ENCODE measurements at places on chromosomes 11 and 22. TPM values are rescaled to one million over a fixed set of nuclear protein-coding genes. Genes with fewer than 3 reads are reported as not detected.

DNA sequence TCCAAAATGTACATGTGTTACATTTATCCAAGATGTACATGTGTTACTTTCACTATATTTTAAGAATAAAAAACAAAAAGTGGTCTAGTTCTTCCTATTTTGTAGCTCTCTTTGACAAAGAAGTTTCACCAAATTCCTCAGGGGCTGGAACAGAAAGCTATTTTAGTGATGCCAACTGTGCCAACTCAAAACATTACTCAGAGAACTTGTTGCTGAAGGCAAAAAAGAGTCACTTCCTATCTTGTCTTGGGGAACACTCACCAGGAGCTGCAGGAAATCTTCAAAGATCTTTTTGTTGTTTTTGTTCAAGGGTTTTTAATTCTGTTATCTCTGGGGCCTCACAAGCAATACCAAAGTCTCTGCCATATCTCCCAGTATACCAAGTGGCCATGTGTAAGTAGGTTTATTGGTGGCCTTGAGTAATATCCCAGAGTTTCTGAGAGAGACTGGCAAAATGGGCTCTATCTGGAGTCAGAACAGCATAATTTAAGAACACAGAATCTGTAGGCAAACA lies 13.6 kb upstream of the EED start:
- no peaks in the 10 kb centered on the region for H3K36me3 ChIP-seq
- H3K4me3 ChIP-seq = no peak overlapping the region
- H3K27me3 ChIP-seq = no peaks in the 10 kb centered on the region
- no peak overlapping the region for H3K27ac ChIP-seq

GRCh38 chr22:32754413-32755041 lies 47.0 kb upstream of the TIMP3 start:
- DNase-seq = peak; percentile 65
- H3K27me3 ChIP-seq = no peaks in the 10 kb centered on the region
- H3K4me3 ChIP-seq = no peak overlapping the region
- no peaks in the 10 kb centered on the region for H3K36me3 ChIP-seq
- peaks cover 23% of the 10 kb centered on the region for H3K4me1 ChIP-seq

DNA sequence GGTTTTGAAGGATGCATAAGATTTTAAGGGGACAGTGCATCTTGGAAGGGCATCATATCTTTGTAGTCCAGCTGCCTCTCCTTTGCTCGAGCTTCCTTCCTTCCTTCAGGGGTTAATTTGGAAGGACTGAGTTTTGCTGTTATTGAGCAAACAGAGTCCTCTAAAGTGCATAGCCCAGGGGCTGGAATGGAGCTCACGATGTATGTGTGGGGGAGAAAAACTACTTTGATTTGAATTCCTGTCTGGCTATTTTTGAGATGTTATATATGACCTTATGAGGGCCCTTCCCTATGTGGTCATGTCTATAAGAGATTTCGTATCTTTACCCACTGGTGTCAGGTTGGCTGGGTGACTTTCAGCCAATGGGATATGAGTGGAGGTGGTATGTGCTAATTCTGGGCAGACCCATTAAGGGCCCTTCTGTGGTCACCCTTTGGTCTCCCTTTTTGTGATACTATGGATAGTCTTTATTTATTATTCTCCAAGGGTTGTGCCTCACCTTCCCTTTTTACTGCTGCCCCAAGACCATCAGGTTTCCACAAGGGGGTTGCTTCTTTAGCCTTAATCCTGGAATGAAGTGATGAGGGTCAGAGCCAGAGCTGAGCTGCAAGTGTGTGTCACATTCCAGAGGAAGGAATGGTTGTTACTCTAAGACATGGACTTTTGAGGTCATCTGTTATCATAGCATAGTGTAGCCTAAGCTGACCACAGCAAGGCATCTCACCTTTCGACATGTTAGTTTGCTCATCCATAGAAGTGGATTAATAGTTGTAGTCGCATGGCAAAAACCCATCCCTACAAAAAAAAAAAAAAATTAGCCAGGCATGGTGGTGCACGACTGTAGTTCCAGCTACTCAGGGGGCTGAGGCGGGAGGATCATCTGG lies 54.6 kb downstream of the LRRC74B start:
- no peaks in the 10 kb centered on the region for H3K36me3 ChIP-seq
- H3K4me1 ChIP-seq = peaks cover 10% of the 10 kb centered on the region
- peaks cover 10% of the 10 kb centered on the region for H3K27me3 ChIP-seq

GSTT2B gene
- polyA plus RNA-seq = 77.0 TPM
